ENCODE measurements at places on chromosomes 1 and 21. TPM values are rescaled to one million over a fixed set of nuclear protein-coding genes. Genes with fewer than 3 reads are reported as not detected.

YIPF1 gene
- 17.2 TPM for total RNA-seq

FAM20B gene
- 24.5 TPM for total RNA-seq

ANGPTL1 gene
- total RNA-seq = not detected

ACKR1 gene
- total RNA-seq = not detected

COL9A2 gene
- total RNA-seq = 0.23 TPM

SH2D2A gene
- total RNA-seq = 5.5 TPM

PPM1J gene
- 1.5 TPM for total RNA-seq

CDK18 gene
- 18.5 TPM for total RNA-seq

OR10Z1 gene
- total RNA-seq = not detected

S100A1 gene
- 18.1 TPM for total RNA-seq

STK40 gene
- 26.7 TPM for total RNA-seq

LCE1D gene
- not detected for total RNA-seq

DCST2 gene
- 0.26 TPM for total RNA-seq

CDA gene
- total RNA-seq = not detected

LCE2C gene
- not detected for total RNA-seq

CRABP2 gene
- total RNA-seq = 27.1 TPM

RNF115 gene
- 16.6 TPM for total RNA-seq

CD52 gene
- total RNA-seq = not detected

PTGER3 gene
- not detected for total RNA-seq

PGLYRP4 gene
- not detected for total RNA-seq

PLA2G2D gene
- total RNA-seq = not detected

SPAG17 gene
- not detected for total RNA-seq

Data from Caco-2 (cell line).